Endothelial cell (in vitro differentiated cells): ENCODE measurements at places on chromosomes 3 and 15.
A peak's percentile ranks its signal among the peaks of the same experiment; 100 is the strongest.

DNA sequence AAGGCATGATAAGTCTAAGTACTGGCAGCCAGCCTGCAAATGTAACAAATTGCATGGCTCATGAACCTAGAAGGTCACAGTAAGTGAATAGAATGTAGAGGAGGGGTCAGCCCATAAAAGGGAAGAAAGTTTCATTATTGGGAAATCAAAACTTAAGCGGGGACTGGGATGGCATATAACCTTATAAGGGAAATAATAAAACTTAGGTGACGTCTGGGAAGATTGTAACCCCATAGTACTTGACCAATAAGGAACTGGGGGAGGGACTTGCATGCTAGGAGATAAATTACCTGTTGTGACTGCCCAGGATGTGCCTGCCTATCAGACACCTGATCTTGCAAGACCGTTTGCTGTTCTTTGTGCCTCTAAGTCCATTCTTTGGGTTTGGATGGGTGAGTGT, 28.1 kb upstream of the MCTP2 start:
- DNase-seq, result no peak

GRCh38 chr15:71115567-71116351, 488 bp downstream of the THSD4 start:
- peak; percentile 49 for DNase-seq

DNA sequence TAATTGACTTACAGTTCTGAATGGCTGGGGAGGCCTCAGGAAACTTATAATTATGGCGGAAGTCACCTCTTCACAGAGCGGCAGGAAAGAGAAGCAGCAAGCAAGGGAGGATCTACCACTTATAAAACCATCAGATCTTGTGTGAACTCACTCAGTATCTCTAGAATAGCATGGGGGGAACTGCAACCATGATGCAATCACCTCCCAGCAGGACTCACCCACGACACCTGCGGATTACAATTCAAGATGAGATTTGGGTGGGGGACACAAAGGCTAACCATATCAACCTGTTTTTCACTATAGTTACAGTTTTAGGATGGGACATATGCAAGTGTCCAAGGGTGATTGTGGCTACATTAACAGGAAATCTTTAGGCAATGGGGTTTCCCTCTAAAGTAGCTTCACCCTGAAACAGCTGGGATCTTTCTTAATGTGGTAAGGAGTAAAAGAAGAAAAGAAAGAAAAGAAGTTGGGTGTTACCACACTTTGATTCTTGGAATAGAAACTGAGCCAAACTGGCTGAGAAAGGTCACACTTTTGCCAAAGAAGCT, 453.8 kb downstream of the OTOL1 start:
- DNase-seq, result no peak

DNA sequence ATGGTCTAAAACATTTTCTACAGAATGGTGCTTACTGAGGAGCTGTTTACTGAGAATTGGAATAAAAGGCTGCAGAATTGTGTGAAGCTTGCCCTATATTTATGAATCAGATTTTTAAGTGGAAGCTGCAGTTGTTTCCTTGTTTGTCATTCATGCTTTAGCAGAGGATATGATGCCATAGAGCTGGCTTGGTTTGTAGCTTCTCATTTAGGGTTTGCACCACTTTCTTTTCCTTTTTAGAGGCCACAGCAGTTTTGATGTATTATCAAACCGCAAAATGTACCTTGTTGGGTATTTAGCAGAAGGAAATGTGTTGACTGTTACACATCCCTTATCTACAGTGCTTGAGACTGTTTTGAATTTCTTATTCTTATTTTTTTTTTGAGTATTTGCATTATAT, 66.2 kb downstream of the RASA2 start:
- DNase-seq, result no peak

DNA sequence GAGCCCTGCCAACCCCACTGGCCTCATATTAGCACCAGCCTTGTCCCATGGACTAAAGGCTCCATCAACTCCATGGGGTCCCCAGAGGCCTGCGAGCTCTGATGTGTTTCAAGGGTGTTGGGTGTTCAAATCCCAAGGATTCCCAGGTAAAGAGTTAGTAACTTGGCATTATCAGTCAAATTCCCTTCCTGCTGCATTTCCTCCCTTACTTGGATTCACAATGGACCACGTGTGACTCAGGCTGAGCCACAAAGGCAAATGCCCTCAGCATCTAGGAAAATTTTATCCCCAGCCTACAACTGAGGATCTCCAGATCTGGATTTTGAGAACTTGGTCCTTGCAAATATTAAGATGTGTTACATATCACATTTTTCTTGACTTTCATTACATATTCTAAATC, 58.8 kb downstream of the GADL1 start:
- no peak for DNase-seq

- DNase-seq, result no peak
These were observed 9.8 kb upstream of the PLXND1 start for GRCh38 chr3:129616291-129616690.

- DNase-seq, result no peak
These were observed 36.8 kb downstream of the TMEM40 start for GRCh38 chr3:12722226-12722625.

GRCh38 chr15:94793641-94794040, 562.3 kb downstream of the MCTP2 start:
- DNase-seq, result no peak

DNA sequence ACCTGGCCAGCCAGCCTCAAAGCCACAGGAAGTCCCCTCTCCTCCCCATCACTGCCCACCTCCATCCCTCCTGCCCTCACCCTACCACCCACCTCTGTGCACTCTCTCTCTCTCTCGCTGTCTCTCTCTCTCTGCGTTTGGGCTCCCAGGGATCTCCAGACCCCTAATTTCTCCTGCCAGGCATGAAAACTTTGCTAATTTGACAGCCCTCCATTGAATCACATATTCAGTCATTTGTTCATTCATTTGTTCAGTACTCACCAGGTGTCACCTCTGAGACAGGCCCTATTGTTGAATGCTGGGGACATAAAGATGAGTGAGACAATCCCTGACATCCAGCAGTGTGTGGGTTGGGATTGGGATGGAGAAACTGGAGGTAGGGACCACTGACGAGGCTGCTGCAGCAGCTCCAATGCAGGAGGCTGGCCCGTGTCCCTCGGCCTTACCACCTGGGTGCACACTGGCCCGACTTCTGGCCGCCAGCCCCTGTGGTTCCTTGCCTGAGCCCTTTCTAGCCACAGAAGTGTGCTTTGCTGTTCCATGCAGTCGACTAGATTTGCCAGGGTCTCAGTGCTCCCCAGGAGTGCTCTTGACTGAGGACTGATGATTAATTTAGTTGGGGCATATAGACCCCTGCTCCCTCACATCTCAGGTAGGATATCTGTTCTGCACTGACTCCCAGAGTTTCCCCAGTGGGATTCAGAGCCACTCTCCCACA, 38.6 kb upstream of the TSEN2 start:
- no peak for DNase-seq
